ENCODE measurements at places on chromosomes 5 and 9.
A peak's percentile ranks its signal among the peaks of the same experiment; 100 is the strongest.

- DNase-seq = no peak
Measured at GRCh38 chr5:28397502-28397941, 1359.1 kb upstream of the CDH9 start.

DNA sequence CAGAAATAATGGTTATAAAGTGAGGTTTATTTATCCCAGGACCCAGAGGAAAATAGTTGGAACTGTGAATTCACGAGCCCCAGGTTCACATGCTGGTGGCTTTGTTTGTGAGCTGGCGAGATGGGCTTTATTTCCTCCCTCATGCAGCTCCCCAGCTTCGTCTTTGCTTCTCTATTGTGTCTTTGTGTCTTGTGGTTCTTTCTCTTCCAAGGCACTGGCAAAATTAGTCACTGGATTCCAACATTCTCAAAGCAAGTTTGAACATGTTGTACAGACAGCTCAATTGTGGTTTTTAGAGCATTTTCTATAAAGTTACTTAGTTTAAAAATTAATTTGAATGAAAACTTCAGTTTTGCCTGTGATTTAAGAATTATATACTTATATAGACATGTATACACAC lies 7.2 kb downstream of the NDUFS6 start:
- DNase-seq = no peak

DNA sequence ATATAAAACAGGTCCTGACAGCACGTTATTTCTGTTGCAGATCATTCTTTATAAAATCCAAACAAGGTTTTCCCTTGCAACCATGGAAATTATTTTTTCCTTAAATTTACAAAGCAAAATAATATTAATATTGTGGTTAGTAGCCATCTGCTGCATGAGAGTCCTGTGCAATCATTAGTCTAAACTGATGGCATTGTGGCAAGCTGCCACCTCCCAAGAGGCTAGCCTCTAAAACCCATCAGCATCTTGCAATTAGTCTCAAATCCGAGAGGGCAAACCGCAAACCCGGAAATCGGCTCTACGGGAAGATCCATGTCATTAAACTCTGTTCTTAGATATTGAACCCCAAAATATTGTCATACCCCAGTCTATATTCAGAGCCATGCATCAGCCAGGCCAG lies 11.3 kb upstream of the CDH6 start:
- no peak for DNase-seq

DNA sequence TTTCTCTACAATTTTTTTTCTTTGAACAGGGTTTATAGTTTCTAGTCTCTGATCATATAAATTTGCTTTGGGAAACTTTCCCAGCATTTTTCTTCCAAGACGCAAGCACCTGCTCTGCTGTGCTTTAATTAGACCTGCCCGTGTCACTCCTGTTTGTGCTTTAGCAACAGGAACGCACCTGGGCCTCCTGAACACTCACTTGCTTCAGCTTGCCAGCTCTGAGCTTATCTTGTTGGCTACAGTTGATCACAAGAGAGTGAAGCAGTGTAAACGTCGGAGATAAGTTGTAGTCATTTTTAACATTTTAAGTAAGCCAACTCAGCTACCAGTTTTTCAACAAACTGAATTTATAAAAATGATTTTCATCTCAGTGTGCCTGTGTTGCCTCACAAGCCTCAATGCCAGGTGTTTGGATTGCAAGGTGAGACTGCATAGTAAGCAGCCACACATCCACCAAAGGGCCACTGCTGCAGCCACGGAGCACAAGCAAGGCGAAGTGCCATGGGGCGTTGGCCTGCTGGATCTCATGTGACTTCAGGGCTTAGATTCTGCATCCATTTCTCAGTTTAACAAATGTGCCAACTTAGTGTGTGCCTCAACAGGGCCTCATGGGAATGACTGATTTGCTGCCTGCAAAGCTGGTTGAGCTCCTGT lies 166.9 kb downstream of the TRIO start:
- no peak for DNase-seq

DNA sequence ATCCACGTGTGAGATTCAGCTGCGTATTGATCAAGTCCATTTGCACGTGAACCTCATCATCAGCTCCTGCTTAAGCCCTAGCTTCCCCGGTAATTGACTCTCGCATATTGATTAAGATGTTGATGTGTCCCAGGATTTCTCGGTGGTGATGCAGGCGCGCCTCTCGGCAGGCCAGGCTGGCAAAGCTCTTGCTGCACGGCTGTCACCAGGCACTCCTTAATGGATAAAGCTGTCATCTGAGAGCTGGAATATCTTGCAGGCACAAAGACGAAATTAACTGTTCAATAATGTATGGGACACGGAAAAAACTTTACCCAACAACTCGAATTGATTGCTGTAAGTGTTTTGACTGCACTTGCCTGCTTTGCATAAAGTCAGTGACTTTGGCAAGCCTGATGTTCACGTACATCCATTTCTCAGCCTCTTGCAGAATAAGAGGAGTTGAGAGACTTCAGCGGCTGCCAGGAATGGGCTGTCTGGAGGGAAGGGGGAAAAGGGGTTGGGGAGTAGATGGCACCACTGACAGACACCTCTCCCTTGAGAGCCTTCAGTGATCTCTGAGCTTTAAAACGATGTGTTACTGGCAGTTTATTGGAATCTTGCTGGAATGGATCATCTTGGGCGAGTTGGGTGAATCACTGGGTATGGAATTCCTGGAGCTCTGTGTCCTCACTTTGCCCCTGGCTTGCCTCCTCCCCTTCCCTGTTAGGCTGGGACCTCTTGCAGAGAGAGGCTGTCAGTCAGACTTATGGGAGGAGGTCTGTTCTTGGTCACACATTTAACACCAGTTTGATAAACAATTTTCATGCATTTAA lies 650.3 kb downstream of the CCDC171 start:
- no peak for DNase-seq

- no peak for DNase-seq
Measured at GRCh38 chr9:101485924-101486692, 47.5 kb upstream of the RNF20 start.

DNA sequence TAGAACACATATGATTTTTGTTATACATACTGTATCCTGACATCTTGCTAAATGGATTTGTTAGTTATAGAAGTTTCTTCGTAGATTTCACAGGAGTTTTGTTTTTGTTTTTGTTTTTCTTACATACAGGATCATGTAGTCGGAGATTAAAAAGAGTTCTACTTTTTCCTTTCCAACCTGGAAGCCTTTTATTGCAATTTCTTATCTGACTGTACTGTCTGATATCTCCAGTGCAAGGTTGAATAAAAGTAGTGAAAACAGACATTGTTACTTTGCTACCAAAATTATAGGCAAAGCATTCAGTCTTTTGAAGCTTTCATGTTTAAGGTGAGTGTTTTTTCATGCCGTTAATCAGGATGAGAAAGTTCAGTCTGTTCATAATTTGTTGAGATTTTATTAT lies 117.4 kb upstream of the PRSS3 start:
- no peak for DNase-seq

DNA sequence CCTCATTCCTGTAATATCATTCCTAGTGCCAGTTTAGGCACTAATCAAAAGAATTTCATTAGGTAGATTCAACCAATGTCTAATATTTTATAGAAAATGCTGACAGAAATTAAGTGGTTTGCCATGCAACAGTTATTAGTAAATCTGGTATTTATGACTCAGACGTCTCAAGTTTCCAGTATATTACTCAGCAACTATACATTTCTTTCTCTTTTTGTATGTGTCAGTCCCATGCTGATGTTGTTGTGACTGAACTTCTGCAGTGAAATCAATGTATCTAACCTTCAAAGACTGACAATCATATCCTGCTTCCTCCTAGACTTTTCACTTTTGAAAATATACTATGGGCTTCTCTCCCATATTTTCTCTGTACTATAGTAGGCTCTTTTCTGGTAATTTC lies 822.5 kb downstream of the NR2F1-AS1 start:
- no peak for DNase-seq

DNA sequence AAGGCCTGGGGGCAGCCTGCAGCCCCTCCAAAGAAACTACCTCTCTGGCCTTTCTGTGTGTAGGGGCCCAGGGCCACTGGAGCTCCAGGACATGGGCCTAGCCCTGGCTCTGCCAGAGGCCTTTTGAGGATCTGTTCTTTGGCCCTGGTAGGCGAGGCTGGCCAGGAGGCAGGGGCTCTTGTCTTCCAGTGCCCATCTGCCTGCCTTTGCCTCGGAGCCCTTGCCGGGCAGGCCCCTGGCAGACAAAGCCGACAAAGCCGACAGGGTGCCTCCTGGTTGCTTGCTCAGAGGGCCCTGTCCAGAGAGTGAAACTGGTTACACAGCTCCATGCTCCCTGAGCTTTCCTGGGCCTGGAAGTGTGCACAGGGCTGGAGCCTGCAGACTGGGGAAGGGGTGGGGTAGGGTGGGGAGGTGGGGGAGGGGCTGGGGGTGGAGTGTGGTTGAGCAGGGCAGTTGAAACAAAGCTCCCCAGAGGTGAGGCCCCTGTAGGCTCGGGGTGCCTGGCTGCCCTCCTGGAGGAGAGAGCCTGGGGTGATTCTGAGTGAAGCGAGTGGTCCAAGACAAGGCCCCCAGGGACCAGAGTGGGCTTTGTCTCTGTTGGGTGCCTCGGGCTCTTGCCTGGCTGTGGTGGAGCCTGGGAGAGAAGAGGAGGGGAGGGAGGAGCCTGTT lies 29.3 kb downstream of the PTPA start:
- no peak for DNase-seq

- DNase-seq = no peak
Measured at GRCh38 chr5:157303667-157304327, 37.9 kb downstream of the CYFIP2 start.

GRCh38 chr9:19281801-19282200 lies 51.3 kb downstream of the DENND4C start:
- no peak for DNase-seq

- no peak for DNase-seq
Measured at GRCh38 chr5:138666226-138666742, 86.9 kb upstream of the CTNNA1 start.

DNA sequence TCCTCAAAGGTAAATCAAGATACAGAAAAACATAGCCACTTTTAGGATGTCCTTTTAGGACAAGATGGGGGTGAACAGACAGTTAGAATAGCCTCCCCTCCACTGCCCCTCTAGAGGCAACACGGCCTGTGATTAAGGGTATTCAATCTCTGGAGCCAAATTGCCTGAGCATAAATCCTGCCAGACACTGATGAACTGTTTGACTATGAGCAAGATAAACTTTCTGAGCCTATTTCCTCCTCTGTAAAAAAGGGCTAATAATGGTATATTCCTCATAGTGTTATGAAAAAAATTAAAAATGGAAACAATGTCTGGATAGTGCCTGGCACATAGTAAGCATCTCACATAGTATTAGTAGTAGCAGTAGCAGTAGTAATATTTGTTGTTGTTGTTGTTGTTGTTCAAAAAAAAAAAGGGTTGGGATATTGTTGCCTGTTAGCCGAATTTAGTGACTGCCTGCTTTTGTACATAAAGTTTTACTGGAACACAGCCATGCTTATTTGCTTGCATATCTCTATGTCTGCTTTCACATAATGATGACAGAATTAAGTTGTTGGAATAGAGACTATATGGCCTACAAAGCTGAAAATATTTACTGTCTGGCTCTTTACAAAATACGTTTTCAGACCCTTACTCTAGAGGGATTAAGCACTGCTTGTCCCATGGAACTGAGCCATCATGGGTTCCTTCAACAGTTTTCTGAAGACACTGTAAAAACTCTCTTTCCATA lies 536.3 kb downstream of the TLE4 start:
- DNase-seq = no peak

DNA sequence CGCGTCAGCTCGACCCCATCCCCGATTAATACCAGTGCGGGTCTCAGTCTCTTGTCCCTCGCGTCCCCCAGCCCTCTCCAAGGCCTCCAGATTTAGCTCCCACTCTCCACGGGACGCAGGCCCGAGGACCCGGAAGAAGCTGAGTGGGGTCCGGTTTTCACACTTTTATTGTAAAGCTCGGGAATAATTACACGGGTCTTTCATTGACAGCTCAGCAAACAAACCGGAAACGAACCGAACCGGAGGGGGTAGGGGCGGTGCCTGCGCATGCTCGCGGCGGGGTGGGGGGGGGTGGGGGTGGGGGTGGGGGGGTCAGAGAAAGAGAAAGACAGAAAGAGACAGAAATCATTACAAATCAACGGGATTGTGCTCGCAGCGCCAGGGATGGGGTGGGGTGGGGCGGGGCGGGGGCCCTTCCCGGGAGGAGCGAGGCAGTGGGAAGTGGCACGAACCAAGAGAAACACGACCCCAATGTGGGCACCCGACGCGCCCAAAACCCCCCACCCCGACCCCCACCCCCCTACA lies 27.9 kb downstream of the PCDH1 start:
- peak; percentile 47 for DNase-seq

- no peak for DNase-seq
Measured at GRCh38 chr5:1415626-1416360, 29.4 kb downstream of the SLC6A3 start.

DNA sequence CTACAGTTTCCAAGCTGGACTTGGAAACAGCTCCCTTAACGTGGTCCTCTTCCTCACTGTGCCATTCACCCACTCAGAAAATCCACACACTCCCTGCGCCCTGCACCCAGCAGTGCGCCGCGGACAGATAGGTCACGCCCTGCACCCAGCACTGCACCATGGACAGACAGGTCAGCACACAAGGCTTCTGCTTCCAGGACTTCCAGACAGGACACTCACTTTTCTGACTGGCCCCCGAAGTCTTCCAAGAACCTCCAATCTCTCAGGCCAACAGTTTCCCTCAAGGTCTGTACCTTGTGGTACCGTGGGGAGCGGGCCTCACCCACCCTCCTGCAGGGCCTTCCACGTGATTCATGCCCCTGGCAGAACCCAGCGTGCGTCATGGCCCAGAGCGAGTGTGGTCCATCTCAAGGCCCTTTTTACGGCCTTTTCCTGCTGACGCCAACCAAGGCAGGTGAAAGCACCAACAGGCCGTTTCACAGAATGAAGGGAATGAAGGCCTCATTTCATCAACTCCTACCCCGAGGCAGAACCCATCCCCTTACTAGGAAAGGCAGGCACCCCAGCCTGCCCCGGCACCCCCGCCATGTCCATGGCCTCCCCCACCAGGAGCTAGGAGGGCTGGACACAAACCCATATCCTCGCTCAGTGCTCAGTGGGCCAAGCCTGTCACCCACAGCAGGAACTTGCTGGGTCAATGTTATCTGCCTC lies 17.3 kb downstream of the VAV2 start:
- no peak for DNase-seq

GRCh38 chr5:113425909-113426308 lies 8.9 kb downstream of the TSSK1B start:
- DNase-seq = no peak

- no peak for DNase-seq
Measured at GRCh38 chr9:34492051-34492450, 30.7 kb downstream of the ENHO start.

- DNase-seq = no peak
Measured at GRCh38 chr9:23073136-23073535, 626.5 kb downstream of the DMRTA1 start.

- DNase-seq = no peak
Measured at GRCh38 chr9:86734771-86735170, 212.5 kb downstream of the GAS1 start.

GRCh38 chr5:37370864-37371726 lies at the start of gene NUP155:
NUP155 (minus strand) TSS chr5:37371106; CDS start chr5:37370977, 129 bp downstream.
- peak; percentile 75 for DNase-seq

GRCh38 chr5:34587355-34588241 lies 68.5 kb upstream of the RAI14 start:
- DNase-seq = no peak

Data from GM12891 (cell line).